ENCODE measurements at places on chromosomes 12 and 14. TPM values are rescaled to one million over a fixed set of nuclear protein-coding genes. Genes with fewer than 3 reads are reported as not detected.

NINJ2 gene
- 4.9 TPM for polyA plus RNA-seq

RNASE3 gene
- not detected for polyA plus RNA-seq

GALNT9 gene
- 0.33 TPM for polyA plus RNA-seq

- H3K27me3 ChIP-seq = no peaks in the 10 kb centered on the region
- peaks cover 32% of the 10 kb centered on the region for H3K36me3 ChIP-seq
- peak overlapping the region; percentile 89 for H3K4me3 ChIP-seq
Measured at GRCh38 chr12:89351489-89352241, 636 bp downstream of the DUSP6 start.

- H3K36me3 ChIP-seq = no peaks in the 10 kb centered on the region
- H3K27me3 ChIP-seq = no peaks in the 10 kb centered on the region
- no peak overlapping the region for H3K4me3 ChIP-seq
- no peak for DNase-seq
- H3K4me1 ChIP-seq = no peaks in the 10 kb centered on the region
Measured at GRCh38 chr12:97131220-97131981, 224.3 kb downstream of the NEDD1 start.

GRCh38 chr12:104219361-104219892, 3.8 kb downstream of the TXNRD1 start:
- H3K36me3 ChIP-seq = no peaks in the 10 kb centered on the region
- DNase-seq = peak; percentile 97
- peak overlapping the region; percentile 24 for H3K4me3 ChIP-seq
- H3K27me3 ChIP-seq = no peaks in the 10 kb centered on the region

DNA sequence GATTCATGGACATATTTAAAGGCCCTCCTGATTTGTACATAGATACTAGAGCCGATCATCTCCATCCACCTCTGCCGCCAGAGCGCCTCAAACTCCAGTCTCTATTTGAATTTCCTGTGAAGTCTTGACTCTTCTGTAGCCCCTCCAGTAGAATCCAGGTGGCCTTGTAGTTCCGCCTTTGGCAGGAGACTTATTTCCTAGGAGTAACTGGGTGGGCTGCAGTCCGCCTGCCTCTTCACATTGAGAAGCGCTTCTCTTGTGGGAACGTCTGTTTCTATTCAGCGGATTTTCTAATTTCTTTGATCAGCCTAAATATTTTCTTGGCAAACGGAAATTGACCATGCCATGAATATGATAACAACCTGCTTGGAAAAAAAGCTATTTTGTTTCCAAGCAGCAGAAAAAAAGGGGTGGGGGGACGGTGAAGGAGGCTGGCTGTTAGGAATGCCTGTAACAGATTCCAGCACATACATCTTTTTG, 9.0 kb upstream of the SIX1 start:
- no peaks in the 10 kb centered on the region for H3K36me3 ChIP-seq
- peak overlapping the region; percentile 87 for H3K4me3 ChIP-seq
- no peak for DNase-seq
- peaks cover 18% of the 10 kb centered on the region for H3K4me1 ChIP-seq

GRCh38 chr12:6465467-6466183, 4.9 kb downstream of the VAMP1 start:
- no peaks in the 10 kb centered on the region for H3K27me3 ChIP-seq
- H3K4me3 ChIP-seq = no peak overlapping the region
- peaks cover 16% of the 10 kb centered on the region for H3K4me1 ChIP-seq
- no peak overlapping the region for H3K27ac ChIP-seq
- H3K36me3 ChIP-seq = peaks cover 15% of the 10 kb centered on the region
- peak; percentile 81 for DNase-seq

DNA sequence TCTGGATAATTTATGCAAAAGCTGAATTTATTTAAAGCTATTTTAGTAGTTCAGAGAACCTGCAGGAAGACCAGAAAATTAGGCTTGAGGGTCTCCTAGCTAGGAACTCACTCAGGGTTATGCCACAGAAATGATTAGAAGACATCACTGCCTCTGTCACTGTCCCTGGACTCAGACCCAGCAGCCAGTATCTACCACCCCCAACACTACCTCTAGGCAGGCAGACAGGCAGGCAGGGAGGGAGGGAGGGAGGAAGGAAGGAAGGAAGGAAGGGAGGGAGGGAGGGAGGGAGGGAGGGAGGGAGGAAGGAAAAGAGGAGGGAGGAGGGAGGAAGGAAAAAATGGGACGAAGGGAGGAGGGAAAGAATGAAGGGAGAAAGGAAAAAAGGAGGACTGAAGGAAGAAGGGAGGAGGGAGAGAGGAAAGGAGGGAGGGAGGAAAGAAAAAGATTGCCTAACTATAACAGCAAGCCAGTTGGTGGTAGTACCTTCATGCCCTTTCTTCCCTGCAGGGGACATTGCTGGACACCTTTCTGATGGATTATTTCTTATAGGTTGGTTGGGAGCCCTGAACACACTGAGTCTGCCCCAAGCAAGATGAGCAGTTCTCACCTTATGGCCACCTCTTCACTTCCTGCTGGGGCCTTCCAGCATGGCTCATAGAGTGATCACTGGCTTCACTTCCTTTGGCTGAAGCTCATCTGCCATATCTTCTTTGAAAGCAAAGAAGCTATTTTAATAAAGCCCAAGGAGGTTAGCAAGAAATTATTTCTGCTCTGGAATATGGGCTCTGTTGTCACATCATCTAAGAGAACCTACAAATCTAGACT, 49.7 kb downstream of the KICS2 start:
- no peaks in the 10 kb centered on the region for H3K36me3 ChIP-seq
- peak overlapping the region; percentile 86 for H3K27ac ChIP-seq
- peak; percentile 36 for DNase-seq

- H3K27ac ChIP-seq = no peak within 1 kb of the TSS
- H3K36me3 ChIP-seq = no peaks in the 10 kb centered on the region
- H3K4me3 ChIP-seq = 0 out of 2 replicates have a peak within 1 kb of the TSS, but pooled peaks have one; percentile 7
- DNase-seq = peak; percentile 29
- peaks cover 33% of the 10 kb centered on the region for H3K27me3 ChIP-seq
Measured at GRCh38 chr14:47675466-47676314, at the start of gene MDGA2. Gene MDGA2 (minus strand): TSS chr14:47675605.

- H3K36me3 ChIP-seq = no peaks in the 10 kb centered on the region
- H3K27me3 ChIP-seq = no peaks in the 10 kb centered on the region
- no peaks in the 10 kb centered on the region for H3K4me1 ChIP-seq
- DNase-seq = no peak
- no peak overlapping the region for H3K4me3 ChIP-seq
- H3K27ac ChIP-seq = no peak overlapping the region
Measured at GRCh38 chr12:130646716-130647370, 69.3 kb downstream of the RIMBP2 start.
